Stimulated activated CD4-positive, alpha-beta T cell treated with anti-CD3 and anti-CD28 coated beads, Interleukin-1b, Interleukin-23, amount 100 ng/mL, for 1 hour (primary cell): ENCODE measurements at places on chromosomes 5 and 9.
A peak's percentile ranks its signal among the peaks of the same experiment; 100 is the strongest.

DNA sequence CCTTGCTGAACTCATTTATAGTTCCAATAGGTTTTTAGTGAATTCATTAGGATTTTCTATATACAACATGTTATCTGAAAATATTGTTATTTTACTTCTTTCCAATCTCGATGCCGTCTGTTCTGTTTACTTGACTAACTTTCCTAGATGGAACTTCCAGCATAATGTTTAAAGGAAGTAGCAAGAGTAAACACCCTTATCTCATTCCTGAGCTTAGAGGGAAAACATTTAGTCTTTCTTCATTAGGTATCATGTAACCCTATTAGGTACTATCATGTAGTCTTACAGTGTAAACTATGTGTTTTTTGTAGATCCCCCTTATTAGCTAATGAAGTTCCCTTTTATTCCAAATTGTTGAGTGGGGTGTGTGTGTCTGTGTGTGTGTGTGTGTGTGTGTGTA is 22.5 kb upstream of the OR2K2 start:
- no peak for DNase-seq

GRCh38 chr5:143186623-143187022 is 216.9 kb downstream of the NR3C1 start:
- no peak for DNase-seq

GRCh38 chr9:91192381-91193086 is 169.2 kb downstream of the AUH start:
- no peak for DNase-seq

- no peak for DNase-seq
These were observed 438.8 kb upstream of the SEMA6A start for GRCh38 chr5:117013280-117013877.

- no peak for DNase-seq
These were observed 57.5 kb downstream of the DAB2IP start for GRCh38 chr9:121708768-121709488.

- DNase-seq: no peak
These were observed 459.1 kb downstream of the EBF1 start for GRCh38 chr5:158640593-158640980.

DNA sequence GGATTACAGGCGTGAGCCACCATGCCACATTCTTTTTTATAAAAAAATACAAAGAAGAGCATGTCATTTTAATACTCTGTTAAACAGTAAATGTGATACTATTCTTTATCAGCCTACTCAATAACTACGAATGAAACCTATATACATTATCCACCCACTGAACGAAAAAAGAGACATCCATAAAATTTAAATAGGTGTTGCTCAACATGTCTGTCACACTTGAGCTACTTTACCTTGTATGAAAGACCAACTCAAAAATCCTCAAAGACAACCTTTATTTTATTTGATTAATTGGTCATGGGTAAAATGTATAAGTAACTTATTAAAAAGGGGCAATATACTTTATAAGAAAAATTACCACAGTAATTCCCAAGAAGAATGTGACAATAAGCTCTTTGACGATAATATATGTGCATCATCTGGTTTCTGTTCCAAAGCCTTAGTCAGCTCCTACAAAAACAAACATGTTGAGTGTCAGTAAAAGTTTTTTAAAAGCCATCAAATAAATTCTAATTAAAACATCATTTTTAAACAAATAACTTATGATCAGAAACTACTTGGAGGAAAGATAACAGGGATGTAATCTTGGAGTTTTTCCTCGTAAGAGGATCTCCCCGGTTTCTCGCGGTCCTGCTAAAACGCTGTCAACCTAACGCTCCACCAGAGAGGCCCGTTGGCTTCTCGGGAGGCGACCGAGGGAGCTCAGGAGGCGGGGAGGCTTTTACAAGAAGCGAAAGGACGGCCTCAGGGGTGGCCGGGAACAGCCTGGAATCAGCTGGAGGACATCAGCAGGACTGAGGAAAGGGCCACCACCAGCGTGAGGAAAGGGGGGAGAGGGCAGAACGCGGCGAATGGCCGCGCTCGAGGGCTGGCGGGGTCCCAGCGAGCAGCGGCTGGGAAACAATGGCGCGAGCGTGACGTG is 13.5 kb upstream of the ANKRD18B start:
- DNase-seq: no peak

DNA sequence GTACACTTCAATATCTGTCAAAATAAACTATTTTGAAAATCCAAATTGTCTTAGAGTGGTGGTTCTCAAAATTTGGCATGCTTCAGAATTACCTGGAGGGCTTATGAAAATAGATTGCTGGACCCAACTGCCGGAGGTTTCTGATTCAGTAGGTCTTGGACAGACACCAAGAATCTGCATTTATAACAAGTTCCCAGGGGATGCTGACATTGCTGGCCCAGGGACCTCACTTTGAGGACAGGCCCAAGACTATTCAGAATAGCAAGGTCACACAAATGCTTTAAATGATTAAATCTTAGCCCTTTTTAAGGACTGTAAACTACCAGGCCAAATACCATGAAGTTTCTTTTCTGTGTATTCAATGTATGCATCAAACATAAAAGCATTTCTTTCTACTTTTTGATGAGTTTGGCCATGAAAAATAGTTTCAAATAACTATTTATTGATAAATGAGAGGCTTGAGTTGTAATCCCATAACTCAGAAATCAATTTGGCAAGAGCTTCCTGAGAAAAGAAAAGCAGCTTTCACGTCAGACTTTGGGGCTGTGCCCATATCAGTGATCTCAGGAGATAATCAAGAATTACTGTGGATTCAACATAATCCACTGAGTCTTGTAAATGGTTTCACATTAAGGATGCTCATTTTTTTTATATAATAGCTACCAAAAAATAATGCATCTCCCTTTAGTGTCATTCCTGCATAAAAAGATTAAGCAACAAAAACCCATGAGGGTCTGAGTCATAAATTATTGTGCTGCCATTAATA is 191.4 kb downstream of the FRMD3 start:
- DNase-seq: no peak

DNA sequence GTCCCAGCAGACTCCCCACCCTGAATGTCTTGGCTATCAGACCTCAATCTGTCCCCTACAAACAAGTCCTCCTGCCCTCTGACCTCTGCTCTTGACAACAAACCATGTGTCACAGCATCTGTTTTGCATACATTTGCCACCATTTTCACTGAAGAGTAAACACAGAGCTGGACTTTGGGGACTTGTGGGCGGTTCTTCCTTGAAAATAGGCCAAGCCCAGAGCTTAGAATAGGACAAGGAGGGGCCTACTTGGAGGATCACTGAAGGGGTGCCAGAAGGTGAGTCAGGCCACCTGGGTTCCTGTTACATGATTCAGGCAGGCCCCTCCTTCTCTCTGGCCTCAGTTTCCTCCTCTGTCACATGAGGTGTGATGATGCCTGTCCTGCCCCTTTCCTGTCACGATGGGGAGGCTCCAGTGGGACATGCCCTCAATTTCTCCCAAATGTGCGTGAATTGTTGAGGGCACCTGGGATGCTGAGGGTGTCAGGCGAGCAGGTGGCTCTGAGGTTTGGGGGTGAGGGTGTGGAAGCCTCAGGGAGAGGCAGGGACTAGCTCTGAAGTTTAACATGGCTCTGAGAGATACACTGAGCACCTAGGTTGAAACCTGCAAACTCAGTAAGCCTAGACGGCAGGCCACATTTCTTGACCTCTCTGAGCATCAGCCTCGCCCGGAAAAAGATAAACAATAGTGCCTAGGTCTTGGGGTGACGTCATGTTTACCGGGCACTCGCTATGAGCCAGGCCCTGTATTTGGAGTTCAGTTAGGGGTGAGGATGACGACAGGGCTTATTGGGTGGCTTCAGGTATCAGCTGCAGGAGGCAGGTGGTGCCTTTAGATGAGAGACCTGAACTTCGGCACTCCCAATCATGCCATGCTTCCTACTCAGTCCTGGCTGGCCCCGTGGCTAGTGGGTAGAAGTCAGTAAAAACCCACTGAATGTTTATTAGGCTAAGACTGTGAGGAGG is 107.6 kb upstream of the PITX1 start:
- no peak for DNase-seq

DNA sequence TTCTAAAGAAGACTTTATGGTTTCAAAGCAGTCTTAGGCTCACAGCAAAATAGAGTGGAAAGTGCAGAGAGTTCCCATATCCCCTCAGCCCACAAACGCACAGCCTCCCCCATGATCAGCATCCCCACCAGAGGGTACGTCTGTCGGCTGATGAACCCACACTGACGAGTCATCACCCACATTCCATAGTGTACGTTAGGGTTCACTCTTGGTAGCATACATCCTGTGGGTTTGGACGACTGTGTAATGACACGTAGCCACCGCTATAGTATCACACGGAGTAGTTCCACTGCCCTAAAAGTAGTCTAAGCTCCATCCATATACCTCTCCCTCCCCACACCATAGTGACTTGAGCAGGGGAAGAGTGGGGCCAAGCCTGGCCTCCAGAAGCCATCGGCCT is 135.7 kb upstream of the PHYKPL start:
- no peak for DNase-seq

DNA sequence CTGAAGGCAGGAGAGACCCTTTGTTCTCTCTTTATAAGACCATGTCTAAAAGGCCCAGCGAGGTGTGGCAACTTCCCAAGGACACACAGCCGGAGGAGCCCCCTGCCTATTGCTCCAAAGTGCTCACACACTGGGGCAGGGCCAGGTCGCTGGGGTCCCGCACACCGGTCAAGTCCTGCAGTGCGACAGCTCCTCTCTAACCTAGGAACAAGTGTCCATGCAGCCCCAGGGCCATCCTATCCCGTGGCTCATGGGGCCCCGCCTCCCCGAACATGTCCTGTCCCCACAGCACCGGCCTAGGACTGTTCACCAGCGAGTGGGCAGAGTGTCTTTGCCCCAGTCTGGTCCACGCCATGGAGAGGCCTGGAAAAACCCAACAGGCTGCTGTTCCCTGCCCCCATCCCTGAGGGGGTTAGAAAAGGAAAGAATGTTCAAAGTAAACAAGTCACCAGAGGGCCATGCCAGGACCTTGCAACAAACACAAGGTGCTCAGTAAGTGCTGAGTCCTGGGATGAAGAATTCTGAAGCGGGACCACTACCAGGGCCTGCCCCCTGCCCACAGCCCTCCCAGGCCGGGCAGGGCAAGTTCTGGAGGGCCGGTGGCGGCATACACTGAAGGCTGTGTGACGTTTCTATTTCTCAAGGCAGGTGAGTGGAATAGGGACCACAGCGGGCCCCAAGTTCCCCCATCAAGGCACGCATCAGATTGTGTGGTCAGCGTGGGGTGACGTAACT is 938 bp downstream of the NINJ1 start:
- no peak for DNase-seq

DNA sequence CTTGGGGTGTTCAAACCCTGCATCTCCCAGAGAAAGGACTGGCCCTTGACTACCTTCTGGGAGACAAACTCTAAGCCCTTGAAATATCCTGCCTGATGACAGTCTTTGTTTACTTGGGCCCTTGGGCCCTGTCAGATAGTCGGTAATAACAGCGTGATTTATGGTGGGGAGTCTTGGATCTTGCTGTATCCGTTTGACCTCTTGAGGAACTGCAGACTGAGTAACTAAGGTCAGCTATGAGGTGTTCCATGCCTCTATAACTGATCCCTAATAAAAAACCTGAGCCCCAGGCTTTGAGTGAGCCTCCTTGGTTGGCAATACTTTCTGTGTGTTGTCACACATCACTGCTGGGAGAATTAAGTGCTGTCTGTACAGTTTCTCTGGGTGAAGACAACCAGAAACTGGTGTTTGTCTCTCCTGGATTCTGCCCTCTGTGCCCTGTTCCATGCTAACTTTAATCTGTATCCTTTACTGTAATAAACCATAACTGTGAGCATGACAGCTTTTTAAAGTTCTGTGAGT is 56.2 kb upstream of the ANKRD33B start:
- DNase-seq: no peak

DNA sequence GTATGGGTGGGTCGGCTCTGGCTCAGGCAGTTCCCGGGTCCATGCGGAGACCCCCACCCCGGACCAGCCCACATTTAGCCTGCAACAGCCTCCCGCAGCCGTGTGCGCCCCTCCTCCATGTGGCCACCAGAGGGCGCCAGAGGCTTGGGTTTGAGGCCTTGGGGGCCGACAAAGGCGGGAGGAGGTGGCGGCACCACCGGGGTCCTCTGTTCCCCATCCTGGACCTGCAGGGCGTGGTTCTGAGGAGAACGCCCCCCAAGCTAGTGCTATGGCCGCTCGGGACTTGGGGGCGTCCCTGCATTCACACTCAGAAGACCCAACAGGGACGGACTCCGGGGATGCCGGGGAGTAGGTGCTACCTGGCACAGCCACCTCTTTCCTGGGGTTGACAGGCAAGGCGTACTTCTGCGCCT is 16.5 kb downstream of the ASS1 start:
- peak; percentile 63 for DNase-seq

DNA sequence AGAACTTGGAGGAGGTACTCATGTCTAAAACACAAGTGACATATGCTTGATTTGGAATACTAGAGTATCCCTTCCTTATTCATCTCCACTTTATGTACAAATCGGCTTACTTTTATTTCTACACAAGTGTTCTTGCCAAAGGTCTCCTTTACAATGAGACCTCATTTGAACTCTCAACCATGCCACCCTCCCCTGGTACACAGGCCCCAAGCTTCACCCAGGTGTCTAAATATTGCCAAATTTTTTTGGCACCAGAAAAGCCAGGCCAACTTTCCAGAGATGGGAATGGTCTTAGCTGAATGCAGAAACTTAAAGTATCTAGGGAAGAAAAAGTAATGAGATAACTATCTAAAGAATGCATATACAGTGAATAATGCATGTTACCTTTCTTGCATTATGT is 18.9 kb downstream of the LYSMD3 start:
- DNase-seq: no peak

DNA sequence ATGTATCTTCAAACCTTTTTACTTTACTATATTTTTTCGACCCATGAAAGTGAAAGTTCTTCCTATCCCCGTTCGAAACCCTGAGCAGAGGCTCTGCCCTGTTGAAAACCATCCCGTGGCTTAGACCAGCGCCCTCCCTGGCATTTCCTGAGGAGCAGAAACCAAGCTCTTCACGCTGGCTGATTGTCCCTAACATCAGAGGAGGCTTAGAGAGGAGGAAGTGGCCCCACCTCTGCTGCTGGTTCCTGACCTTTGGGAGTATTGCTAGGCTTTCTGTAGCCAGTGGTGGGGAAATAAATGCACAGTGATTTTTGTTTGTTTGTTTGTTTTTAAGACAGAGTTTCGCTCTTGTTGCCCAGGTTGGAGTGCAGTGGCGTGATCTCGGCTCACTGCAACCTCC is 4.2 kb upstream of the PTGES start:
- no peak for DNase-seq

- DNase-seq: no peak
These were observed 183.0 kb downstream of the FANCC start for GRCh38 chr9:95134457-95134881.
